Fibroblast of villous mesenchyme (primary cell): ENCODE measurements at places on chromosomes 7 and 10.

GRCh38 chr10:3668276-3668965 is 116.6 kb downstream of the KLF6 start:
- DNase-seq: peak; percentile 94

- DNase-seq: peak; percentile 86
Measured at GRCh38 chr10:114322344-114322743, 82.0 kb downstream of the AFAP1L2 start.

- DNase-seq: no peak
Measured at GRCh38 chr10:53284615-53285182, 512.1 kb upstream of the MBL2 start.

- DNase-seq: no peak
Measured at GRCh38 chr10:19659920-19660655, 156.1 kb upstream of the PLXDC2 start.

DNA sequence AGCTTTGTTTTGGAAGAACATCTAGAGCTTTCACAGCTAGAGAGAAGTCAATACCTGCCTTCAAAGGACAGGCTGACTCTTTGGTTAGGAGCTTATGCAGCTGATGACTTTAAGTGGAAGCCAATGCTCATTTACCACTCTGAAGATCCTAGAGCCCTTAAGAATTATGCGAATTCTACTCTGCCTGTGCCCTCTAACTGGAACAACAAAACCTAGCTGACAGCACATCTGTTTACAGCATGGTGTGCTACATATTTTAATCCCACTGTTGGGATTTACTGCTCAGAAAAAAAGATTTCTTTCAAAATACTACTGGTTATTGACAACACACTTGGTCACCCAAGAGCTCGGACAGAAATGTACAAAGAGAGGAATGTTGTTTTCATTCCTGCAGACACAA is 57.3 kb downstream of the PALS2 start:
- peak; percentile 31 for DNase-seq

GRCh38 chr7:39605087-39605486 is 18.3 kb upstream of the RALA start:
- no peak for DNase-seq
